ENCODE measurements at places on chromosomes 5 and 9. TPM values are rescaled to one million over a fixed set of nuclear protein-coding genes. Genes with fewer than 3 reads are reported as not detected.

Gene SLC6A18
- not detected for total RNA-seq

Gene CBY3
- total RNA-seq: 0.55 TPM

Gene NIPAL4
- 1.3 TPM for total RNA-seq

Gene C9orf57
- not detected for total RNA-seq

Gene LCN6
- total RNA-seq: not detected

Gene GPR151
- total RNA-seq: not detected

Gene RNF180
- total RNA-seq: not detected

Gene SLCO6A1
- not detected for total RNA-seq

Gene TUT7
- total RNA-seq: 33.9 TPM

Gene ZNF483
- total RNA-seq: 1.9 TPM

Gene SPATA31E1
- total RNA-seq: not detected

Gene SYK
- total RNA-seq: not detected

Gene PTRH1
- 28.8 TPM for total RNA-seq

Gene MLANA
- total RNA-seq: not detected

Gene PPP3R2
- not detected for total RNA-seq

Gene UNC5A
- not detected for total RNA-seq

Gene SMAD5
- total RNA-seq: 19.2 TPM

Gene MPDZ
- not detected for total RNA-seq

Gene FAM53C
- total RNA-seq: 29.7 TPM

Gene LCN12
- total RNA-seq: 0.73 TPM

Gene IGIP
- 2.8 TPM for total RNA-seq

Gene GDNF
- total RNA-seq: not detected

Gene ADGRV1
- 0.34 TPM for total RNA-seq

Gene IL9
- 9.6 TPM for total RNA-seq

Gene PCDHB13
- total RNA-seq: not detected

Gene ABL1
- 41.7 TPM for total RNA-seq

Gene WNT8A
- total RNA-seq: not detected

Gene TMC1
- not detected for total RNA-seq

Gene S1PR3
- total RNA-seq: 0.67 TPM

Gene OTULINL
- 14.0 TPM for total RNA-seq

Gene NUP155
- 102 TPM for total RNA-seq

Gene PHF24
- total RNA-seq: not detected

Gene OBP2B
- total RNA-seq: not detected

Gene SPINK13
- total RNA-seq: not detected

Gene PCDHGB7
- not detected for total RNA-seq

Measured in activated CD8-positive, alpha-beta memory T cell treated with anti-CD3 and anti-CD28 coated beads for 36 hours (primary cell).